ENCODE measurements at places on chromosomes 1 and 21.
A peak's percentile ranks its signal among the peaks of the same experiment; 100 is the strongest.

DNA sequence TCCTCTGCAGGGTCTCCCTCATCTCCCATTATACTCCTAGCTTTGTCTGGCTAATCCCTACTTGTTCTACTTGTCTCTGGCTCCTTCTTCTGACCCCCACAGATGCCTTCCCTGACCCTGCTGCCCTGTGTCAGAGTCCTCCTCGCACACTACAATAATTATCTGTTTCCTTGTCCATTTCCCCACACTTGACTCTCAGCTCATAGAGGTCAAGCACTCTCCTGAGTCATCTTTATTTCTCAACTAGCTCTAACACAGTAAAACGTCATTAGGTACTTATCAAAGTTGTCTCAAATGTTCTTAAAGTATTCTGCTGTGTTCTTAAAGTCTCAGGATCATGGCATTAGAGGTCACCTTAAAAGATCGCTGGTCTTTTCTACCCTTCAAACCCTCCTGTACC is 47.1 kb downstream of the C8A start:
- H3K27ac ChIP-seq: no peak overlapping the region
- no peaks in the 10 kb centered on the region for H3K4me1 ChIP-seq
- no peak overlapping the region for H3K4me3 ChIP-seq
- no peak for DNase-seq

DNA sequence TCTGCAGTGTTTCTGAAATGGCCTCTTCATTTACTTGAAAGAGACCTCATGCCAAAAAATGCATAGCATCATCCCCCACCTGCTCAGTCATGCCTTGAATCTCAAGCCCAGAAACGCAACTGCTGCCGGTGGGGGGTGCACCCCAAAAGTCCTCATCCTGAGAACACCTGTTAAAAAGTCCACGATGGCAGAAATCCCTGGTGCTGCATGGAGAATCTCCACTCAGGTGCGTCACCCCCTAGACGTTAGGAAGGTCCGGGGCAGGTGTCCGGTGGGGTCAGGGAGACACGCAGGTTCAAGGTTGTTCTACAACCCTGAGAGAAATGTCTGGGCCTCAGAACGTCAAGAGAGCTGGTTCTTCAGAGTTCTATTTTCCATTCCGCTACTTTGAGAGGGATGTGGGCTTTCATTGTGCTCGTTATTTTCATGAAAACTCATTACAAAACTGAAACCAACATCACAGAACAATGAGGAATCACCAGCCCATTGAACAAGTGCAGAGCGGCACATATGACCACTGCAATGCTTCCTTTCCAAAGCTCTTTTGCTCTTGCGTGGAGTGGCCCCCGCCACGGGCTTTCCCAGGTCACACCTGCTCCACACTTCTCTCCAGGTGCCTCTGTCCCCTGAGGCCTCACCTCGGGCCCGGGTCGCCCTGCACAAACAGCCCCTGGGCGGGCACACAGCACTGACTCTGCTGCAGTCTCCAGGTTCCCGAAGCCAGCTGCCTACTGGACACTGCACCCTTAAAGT is 201.9 kb downstream of the TOMM20 start:
- no peaks in the 10 kb centered on the region for H3K36me3 ChIP-seq
- peaks cover 57% of the 10 kb centered on the region for H3K4me1 ChIP-seq
- H3K27me3 ChIP-seq: peaks cover 3% of the 10 kb centered on the region

- H3K4me1 ChIP-seq: no peaks in the 10 kb centered on the region
- H3K36me3 ChIP-seq: no peaks in the 10 kb centered on the region
- H3K27me3 ChIP-seq: peaks cover 2% of the 10 kb centered on the region
- no peak for DNase-seq
- H3K4me3 ChIP-seq: no peak overlapping the region
- H3K27ac ChIP-seq: no peak overlapping the region
Measured at GRCh38 chr1:107491582-107491981, 350.7 kb downstream of the NTNG1 start.

- H3K4me3 ChIP-seq: no peak overlapping the region
- no peaks in the 10 kb centered on the region for H3K36me3 ChIP-seq
- no peak overlapping the region for H3K27ac ChIP-seq
- DNase-seq: no peak
- H3K27me3 ChIP-seq: peaks cover 11% of the 10 kb centered on the region
Measured at GRCh38 chr1:183739741-183740271, 65.1 kb upstream of the RGL1 start.

- H3K36me3 ChIP-seq: no peaks in the 10 kb centered on the region
- no peaks in the 10 kb centered on the region for H3K4me1 ChIP-seq
- DNase-seq: no peak
- H3K27ac ChIP-seq: no peak overlapping the region
- H3K4me3 ChIP-seq: no peak overlapping the region
- peaks cover 41% of the 10 kb centered on the region for H3K27me3 ChIP-seq
Measured at GRCh38 chr1:112322983-112323678, 72.9 kb upstream of the CTTNBP2NL start.

GRCh38 chr1:52367272-52367671 is 1.3 kb upstream of the CC2D1B start:
- no peak overlapping the region for H3K27ac ChIP-seq
- H3K4me1 ChIP-seq: peaks cover 38% of the 10 kb centered on the region
- peaks cover 12% of the 10 kb centered on the region for H3K36me3 ChIP-seq
- H3K4me3 ChIP-seq: peak overlapping the region; percentile 94

DNA sequence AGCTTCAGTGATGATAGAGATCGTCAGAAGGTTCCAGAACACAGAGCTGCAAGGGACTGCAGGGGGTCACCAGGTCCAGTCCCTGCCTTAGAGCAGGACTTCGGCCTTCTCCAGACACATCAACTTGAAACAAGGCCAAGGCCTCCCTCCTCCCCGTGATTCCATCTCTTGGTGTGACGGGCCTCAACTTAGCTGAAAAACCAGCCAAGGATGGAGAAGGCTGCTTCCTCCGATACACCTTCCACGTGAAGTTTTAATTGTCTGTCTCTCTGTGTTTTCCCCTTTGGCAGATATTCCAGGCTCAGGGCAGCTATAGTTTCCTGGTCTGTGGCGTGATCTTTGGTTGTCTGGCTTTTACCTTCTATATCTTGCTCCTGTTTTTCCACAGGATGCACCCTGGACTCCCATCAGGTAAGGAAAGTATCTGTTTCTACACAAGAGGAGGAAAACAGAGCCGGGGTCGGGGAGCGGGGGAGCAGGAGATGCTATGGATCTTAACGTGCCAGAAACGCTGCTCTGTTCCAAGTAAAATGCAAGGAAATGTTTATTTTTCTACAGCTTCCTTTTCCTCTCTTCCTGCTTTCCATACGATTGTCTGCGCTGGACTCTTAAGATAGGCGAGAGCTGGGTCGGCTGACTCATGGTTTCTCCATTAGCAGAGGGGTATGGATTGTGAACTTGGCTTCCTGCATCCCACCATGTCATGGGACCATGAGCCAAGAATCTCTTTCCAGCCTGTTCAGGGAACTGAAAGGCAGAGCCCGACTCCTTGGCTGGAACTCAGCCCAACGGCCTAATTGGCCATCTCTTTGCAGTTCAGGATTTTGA is 32.8 kb downstream of the ELK4 start:
- no peak for DNase-seq
- no peak overlapping the region for H3K4me3 ChIP-seq
- peak overlapping the region; percentile 30 for H3K27ac ChIP-seq
- peaks cover 30% of the 10 kb centered on the region for H3K36me3 ChIP-seq
- peaks cover 3% of the 10 kb centered on the region for H3K27me3 ChIP-seq
- no peaks in the 10 kb centered on the region for H3K4me1 ChIP-seq

DNA sequence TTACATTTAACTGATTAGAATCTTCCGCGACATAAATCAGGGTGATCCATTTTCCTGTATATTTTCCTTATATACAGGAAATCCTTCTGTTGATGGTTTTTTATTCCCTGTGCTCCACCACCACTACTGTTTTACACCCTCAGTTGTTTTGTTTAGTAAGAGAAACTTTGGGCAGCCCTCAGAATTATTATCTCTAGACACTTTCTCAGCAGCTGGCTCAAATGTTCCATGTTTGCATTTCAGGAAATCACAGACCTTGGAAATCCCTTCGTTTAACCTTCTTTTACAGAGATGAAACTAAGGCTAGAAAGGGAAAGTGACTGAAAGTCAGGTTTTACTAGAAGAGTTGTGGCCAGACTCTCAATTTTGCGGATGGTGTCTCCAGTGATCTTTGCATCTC is 15.2 kb downstream of the ZNF697 start:
- peaks cover 52% of the 10 kb centered on the region for H3K4me1 ChIP-seq
- H3K36me3 ChIP-seq: peaks cover 21% of the 10 kb centered on the region
- no peak overlapping the region for H3K4me3 ChIP-seq
- peaks cover 5% of the 10 kb centered on the region for H3K27me3 ChIP-seq
- no peak for DNase-seq

DNA sequence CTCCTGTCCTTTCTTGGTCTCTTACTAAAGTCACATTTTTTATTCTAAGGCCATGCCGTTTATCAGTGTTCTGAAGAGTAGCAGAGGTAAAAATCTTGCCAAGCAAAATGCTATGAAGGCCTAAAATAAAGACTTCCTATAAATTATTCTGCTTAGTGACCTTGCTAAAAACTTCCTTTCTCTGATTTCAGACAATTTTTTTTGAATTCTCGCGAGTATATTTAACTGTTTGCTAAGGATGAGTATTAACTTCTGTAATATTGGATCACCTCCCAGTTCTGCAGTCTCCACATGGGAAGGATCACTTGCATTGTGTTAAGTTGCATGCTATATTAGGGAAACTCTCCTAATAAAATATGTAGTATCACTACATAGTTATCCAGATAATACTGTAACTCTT is 123.4 kb upstream of the SNX7 start:
- H3K36me3 ChIP-seq: no peaks in the 10 kb centered on the region
- H3K4me3 ChIP-seq: no peak overlapping the region
- H3K27me3 ChIP-seq: no peaks in the 10 kb centered on the region
- H3K27ac ChIP-seq: no peak overlapping the region

- no peak overlapping the region for H3K4me3 ChIP-seq
- H3K4me1 ChIP-seq: no peaks in the 10 kb centered on the region
- no peak overlapping the region for H3K27ac ChIP-seq
- no peaks in the 10 kb centered on the region for H3K36me3 ChIP-seq
- peaks cover 6% of the 10 kb centered on the region for H3K27me3 ChIP-seq
- DNase-seq: no peak
Measured at GRCh38 chr1:55980582-55980981, 598.8 kb downstream of the PLPP3 start.

DNA sequence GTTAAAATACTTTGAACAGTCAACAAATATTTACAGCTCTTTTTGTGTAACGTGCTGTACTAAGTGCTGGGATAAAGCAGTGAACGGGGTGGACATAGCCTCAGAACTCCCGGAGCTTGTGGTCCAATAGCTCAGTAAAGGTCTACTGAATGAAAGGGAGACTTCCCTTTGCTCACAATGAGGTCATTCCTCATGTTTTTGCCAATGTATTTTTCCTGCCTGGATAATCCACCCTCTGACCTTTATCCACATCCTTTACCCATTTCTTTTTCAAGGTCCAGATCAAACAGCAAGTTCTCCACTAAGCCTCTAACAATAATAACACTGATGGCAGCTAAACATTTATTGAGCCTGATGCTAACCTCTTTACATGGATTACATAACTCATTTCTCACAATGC is 55.9 kb downstream of the LEPR start:
- H3K4me3 ChIP-seq: no peak overlapping the region
- no peak for DNase-seq
- no peaks in the 10 kb centered on the region for H3K36me3 ChIP-seq
- H3K27ac ChIP-seq: no peak overlapping the region

DNA sequence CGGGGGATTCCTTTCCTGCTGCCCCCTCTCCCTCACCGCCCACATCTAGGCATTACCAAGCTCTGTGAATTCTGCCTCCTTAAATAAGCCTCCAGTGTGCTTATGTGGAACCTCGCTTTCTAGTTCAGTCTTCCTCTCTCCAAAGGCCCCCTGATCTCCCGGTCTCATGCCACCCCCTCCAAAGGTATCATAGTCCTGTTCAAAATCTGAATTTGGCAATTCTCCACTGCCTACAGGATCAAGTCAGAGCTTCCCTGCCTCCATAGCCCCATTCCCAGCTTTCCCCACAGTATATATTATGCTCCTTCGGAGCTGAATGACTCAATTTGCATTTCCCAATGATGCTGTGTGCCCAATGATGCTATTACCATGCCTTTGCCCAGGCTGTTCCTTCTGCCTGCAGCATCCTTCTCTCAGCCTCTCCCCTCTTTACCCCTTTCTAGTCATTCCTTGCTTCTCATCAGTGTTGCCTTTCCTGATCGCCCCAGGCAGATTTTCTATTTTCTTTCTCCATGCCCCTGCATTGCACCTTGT is 1.7 kb downstream of the AZIN2 start:
- peaks cover 50% of the 10 kb centered on the region for H3K27me3 ChIP-seq
- no peak overlapping the region for H3K27ac ChIP-seq
- no peak for DNase-seq

DNA sequence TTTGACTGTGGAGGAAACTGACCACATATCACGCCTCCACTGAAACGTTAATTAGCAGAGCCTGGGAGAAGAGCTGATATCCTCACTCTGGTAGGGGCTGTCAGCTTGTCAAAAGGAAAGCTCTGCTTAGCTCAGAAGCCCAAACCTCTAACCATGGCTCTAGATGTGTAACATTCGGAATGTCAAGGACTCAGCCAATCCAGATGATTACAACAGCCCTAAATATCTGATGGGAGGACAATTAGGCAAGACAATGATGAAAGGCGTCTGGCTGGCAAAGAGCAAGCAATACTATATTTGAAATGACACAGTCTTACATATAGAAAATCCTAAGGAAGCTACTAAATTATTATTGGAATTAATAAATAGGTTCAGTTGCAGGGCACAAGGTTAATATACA is 45.7 kb upstream of the COX20 start:
- no peak overlapping the region for H3K4me3 ChIP-seq
- no peaks in the 10 kb centered on the region for H3K27me3 ChIP-seq
- H3K36me3 ChIP-seq: no peaks in the 10 kb centered on the region
- DNase-seq: no peak
- H3K27ac ChIP-seq: no peak overlapping the region
- H3K4me1 ChIP-seq: peaks cover 13% of the 10 kb centered on the region

- DNase-seq: peak; percentile 80
- peaks cover 67% of the 10 kb centered on the region for H3K4me1 ChIP-seq
- H3K27ac ChIP-seq: peak within 1 kb of the TSS; percentile 98
- H3K27me3 ChIP-seq: peaks cover 5% of the 10 kb centered on the region
- H3K4me3 ChIP-seq: peak within 1 kb of the TSS; percentile 92
- no peaks in the 10 kb centered on the region for H3K36me3 ChIP-seq
Measured at GRCh38 chr1:55215194-55216021, at the start of gene USP24. Gene USP24, minus strand, starts transcription at chr1:55215364. Its CDS starts 251 bp downstream, at chr1:55215113.

DNA sequence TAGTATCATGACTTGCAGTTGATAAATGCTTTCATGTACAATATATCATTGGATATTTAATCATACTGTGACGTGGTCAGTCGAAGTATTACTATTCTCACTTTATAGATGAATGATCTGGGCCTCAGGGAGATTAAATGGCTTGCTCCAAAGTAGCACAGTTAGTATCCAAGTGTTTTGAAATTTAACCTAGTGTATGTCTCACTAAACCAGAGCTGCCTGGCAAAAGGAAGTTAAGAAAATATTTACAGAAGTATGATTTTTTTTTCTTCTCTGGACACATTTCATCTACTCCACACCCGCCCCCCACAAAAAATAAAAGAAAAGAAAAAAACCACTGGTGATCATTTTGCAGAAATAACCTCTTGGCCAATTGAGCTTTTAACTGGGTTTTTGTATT is 71.9 kb upstream of the CXADR start:
- H3K36me3 ChIP-seq: no peaks in the 10 kb centered on the region
- H3K27me3 ChIP-seq: peaks cover 3% of the 10 kb centered on the region
- no peak overlapping the region for H3K27ac ChIP-seq
- no peak overlapping the region for H3K4me3 ChIP-seq
- peaks cover 67% of the 10 kb centered on the region for H3K4me1 ChIP-seq
